ENCODE measurements at places on chromosomes 1 and 21.

DNA sequence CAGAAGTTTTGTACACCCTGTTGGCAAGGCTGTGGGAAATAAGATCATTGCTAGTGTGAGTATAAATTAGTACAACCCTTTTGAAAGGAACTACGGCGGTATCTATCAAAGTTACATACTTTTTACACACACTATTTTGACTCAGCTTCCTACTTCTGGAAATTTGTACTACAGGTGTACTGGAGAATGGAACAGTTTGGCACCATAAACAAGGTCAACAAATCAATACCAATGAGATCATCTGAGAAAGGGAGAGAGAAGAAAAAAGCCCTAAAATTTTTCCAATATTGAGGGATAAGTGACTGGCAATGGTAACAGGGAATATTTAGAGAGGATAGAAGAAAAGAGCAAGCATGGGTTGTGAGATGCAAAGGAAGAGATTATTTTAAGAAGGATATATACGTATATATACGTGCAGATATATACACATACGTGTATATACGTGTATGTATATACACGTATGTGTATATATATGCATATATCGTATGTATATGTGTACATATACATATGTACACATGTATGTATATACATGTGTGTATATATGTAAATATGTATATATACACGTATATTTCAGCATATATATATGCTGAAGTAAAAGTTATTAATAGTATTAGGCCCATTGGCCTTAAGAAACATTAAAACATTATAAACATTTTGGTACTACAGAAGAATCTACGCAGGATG, 27.6 kb downstream of the KLHL20 start:
- DNase-seq: no peak

GRCh38 chr1:16209847-16210407, 2.5 kb downstream of the ARHGEF19 start:
- no peak for DNase-seq

GRCh38 chr1:186502087-186502486, 41.2 kb upstream of the PDC start:
- DNase-seq: no peak

- DNase-seq: no peak
Measured at GRCh38 chr1:51378871-51379270, 48.5 kb upstream of the TTC39A start.

- no peak for DNase-seq
Measured at GRCh38 chr1:4594286-4594991, 60.0 kb upstream of the AJAP1 start.

DNA sequence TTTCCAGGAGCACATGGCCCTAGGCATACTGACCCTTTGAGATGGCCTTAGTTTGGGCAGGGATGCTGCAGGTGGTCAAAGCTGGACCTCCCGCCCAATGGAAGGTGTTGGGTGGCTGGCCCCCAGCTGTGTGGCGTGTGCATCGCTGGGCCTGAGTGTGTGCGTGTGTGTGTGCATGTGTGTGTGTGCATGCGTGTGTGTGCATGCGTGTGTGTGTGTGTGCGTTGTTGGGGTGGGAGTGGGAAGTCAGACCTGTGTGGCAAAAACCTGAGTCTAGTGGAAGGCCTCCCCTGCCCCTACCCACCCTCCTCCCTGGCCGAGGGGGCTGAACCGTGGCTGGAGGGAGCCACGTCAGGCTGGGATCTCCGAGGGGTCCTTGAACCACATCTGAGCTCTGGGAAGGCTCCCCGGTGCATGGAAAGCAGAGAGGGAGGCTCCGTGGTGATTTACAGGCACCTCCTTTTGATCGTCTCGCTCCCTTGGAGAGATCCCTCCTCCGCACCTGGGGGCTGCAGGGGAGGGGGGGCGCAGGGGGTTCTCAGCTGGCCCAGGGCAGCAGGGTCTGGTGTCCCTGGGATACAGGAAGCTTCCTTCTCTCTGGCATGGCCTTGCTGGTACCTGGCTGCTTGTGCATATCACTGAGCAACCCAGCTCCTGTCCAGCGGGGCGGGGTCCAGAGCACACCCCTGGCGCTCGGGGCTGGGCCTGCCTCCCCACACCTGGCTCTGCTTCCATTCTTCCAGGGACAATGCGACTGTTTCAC, 124.7 kb upstream of the WNT4 start:
- DNase-seq: no peak
